ENCODE measurements at places on chromosomes 1 and 21.

- DNase-seq, result no peak
These were observed 42.5 kb downstream of the C1orf21 start for GRCh38 chr1:184429335-184429734.

DNA sequence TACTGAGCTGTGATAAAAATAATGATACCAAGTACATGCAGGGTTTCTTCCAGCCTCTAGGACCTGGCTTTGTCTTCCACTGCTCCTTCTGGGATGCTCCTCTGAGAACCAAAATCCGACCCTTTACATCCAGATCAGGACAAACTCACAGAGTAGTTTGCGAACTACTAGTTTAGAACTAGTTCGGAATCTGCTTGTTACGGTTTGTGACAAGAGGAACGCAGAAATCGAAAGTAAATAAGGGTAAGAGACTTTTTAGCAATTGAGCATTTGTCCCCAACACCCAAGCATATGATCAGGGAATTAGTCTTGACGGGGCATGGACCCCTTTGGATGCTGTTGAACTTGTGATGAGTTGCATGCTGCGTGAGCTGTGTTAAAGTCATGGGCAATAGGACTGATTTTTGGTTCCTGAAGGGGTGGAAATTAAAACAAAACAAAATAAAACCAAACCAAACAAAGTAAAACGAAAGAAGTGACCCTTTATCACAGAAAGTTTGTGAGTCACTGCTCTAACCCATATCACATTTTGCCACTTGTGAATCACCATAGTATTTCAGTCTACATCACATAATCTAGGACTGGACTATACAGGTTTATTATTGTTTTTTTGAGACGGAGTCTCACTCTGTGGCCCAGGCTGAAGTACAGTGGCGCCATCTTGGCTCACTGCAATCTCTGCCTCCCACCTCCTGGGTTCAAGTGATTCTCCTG is 35.7 kb upstream of the ERRFI1 start:
- DNase-seq, result no peak

- DNase-seq, result no peak
These were observed 16.2 kb upstream of the MYOG start for GRCh38 chr1:203101813-203102634.

DNA sequence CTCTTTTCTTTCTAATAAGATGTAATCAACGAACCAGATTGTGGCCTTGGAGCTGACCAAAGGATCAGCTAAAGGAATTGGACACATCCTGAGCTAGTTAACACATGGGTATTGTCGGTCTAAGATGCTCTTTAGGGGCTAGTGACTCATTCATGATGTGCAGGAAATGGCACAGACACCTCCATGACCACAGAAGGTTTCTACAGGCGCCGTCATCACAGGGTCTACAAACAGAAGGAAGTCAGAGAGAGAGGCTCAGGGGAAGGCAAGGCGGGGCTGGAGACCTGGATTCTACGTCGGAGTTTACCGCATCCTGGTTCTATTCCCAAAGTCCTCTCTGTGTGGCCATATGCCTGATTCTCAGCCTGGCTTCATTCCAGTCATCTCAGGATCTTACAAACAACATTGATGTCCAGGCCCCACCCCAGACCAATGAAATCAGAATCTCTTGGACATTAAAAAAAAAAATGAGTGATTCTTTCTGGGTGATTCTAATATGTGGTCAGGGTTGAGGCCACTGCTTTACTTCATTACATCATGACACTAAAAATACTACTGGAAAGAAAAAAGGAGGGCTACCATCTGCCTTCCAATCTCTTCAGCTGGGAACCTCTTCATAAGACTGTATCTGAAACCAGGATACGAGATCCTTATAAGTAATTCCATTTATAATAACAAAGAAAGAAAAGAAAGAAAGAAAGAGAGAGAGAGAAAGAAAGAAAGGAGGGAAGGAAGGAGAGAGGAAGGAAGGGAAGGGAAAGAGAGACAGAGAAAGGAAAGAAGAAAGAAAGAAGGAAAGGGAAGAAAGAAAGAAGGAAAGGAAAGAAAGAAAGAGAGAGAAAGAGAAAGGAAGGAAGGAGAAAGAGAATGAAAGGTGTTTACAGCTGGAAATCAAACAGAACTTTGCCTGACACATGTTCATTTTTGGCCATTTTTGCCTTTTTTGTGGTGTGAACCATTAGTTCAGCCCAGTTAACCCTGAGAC is 11.6 kb upstream of the KCNJ15 start:
- DNase-seq, result peak; percentile 40

DNA sequence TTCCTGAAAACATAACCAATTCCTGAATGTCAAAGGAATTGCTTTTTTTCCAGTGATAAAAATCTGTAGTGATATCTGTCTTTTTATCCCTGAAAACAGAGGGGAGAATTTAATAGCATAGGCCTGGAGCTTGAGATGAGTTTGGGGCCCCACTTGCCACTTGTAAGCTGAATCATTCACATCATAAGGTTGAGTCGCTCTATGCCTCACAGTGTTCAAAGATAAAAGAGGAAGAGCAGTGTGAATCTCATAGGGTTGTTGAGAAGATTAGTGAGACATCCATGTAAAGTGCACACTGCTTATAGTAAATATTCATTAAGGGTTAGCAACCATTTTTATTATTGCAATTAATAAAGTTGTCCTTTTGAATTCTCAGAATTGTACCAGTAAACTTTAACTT is 271.3 kb downstream of the DNM3 start:
- DNase-seq, result no peak

DNA sequence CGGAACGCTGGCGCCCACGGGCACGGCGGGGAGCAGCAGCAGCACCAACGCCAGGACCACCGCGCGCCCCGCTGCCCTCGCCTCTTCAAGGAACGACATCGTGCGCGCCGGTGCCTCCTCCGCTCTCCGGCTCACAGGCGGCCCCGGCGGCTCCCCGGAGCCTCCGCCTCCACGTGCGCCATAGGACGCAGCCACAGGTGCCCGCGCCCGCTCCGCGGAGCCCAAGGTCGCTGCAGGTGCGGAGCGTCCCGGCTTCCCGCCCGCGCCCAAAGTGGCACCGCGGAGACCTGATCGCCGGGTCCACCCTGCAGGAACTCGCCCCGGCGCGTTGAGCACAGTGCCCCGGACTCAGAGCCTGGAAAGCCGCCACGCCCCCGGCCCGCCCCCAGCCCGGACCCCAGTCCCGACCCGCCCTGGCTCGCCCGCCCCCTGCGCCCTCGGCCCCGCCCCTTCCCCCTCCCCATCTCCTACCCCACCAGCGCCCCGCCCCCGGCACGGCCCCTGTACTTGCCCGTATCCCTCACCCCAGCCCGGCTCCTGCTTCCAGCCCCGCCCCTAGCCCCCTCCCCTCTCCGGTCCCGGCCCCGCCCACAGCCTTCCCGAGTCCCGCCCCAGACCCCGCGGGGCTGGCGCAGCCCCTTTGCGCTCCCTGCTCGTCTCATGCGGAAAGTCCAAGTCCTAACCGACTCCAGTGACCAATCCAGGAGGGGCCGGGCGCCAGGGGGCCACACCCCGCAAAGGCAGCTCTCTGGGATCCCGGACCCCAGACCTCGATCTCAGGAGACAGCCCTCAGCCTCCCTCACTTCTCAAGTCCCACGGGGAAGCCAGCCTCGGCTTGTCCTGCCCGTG is at the start of gene MEGF6:
MEGF6 (minus strand) TSS at position 339 of the 850 bp plus-strand sequence; CDS start at position 99, 240 bp downstream.
- peak; percentile 65 for DNase-seq

DNA sequence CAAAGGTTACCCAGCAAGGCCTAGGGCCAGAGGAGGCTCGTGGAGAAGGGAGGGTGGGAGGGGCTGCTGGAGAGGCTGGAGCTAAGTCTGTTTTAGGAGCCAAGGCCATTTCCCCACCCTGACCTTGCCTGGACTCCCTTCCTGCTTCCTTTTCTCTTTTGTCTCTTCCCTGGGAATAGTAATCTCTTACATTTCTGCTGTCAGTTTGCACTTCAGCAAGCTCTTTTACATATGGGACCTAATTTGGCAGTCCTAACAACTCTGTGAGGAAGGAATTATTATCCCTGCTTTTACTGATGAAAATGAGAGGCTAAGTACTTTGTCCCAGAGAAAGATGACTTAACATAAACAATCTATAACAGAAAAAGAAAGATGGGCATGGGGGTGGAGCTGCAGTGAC is 13.8 kb downstream of the OPTC start:
- DNase-seq, result no peak

DNA sequence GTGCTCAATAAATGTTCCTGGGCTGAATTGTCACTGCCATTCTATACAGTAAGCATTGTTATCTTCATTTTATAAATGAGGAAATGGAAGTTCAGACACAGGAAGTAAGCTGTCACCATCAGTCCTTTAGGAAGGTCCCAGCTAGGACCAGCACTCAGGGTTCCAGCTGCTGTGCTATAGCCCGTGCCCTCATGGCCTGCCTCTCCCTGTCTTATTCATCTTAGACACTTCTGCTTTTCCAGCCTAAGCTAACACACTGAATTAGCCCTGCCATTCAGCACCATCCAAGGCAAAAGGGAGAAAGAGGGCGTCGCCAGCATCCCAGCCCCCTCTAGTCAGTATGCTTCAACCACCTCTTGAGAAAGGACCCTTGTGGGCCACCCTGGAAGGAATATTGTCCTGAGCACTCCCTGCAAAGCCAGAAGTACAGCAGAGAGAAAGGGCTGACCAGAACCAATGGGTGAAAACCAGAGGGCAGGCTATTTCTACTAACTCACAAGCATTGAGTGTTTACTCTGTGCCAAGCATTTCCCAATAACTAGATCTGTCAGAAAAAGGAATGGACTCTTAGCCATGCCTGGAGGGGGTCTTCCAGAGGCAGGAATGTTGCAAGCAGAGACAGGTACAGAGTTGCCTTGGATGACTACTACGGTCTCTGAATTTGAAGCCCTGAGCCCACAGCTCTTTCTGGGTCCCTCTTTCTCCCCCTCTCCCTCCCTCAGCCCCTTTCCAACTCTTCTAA is 77.9 kb upstream of the NFIA start:
- no peak for DNase-seq

GRCh38 chr1:192552760-192553191 is 22.8 kb upstream of the RGS1 start:
- DNase-seq, result no peak

- DNase-seq, result no peak
These were observed 45.6 kb downstream of the RHBG start for GRCh38 chr1:156414461-156415064.

GRCh38 chr1:66359815-66360214 is 174.1 kb upstream of the SGIP1 start:
- DNase-seq, result no peak

DNA sequence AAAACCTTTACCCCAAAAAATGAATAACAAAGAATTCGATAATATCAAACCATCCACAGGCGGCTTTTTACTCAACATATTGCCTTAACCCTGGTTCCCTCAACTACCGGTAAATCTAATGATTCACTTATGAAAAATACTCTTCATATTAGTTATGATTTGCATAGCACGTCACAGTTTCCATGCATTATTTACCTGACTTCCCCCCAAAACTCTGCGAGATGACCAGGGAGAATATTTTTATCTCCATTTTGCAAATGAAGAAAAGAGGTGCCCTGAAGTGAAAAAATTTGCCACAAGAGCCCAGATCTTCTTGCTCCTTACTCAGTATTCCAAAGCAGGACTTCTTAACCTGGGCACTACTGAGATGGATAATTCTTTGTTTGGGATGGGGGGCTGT is 2.9 kb downstream of the JAK1 start:
- no peak for DNase-seq

DNA sequence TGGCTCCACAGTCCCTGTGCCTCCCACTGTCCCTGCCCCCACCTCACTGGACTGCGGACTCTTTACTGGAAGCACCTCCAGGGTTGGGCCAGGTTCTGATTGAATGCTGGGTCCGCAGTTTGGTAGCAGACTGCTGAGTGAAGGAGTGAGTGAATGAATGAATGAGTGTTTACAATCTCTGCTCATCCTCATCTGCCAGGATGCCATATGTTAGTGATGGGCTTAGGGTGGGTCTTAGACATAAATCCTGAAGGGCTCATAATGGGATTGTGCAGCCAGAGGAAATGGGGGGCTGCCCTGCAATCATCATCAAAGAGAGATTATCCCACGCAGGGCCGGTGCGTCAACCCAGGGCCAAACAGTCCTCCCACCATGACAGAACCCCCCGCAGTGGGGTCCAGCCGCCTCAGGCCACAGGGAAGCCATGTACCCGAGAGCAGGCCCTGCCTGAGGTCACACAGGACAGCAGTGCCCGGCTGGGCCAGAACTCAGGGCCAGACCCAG is 26.1 kb downstream of the SLC1A7 start:
- no peak for DNase-seq

DNA sequence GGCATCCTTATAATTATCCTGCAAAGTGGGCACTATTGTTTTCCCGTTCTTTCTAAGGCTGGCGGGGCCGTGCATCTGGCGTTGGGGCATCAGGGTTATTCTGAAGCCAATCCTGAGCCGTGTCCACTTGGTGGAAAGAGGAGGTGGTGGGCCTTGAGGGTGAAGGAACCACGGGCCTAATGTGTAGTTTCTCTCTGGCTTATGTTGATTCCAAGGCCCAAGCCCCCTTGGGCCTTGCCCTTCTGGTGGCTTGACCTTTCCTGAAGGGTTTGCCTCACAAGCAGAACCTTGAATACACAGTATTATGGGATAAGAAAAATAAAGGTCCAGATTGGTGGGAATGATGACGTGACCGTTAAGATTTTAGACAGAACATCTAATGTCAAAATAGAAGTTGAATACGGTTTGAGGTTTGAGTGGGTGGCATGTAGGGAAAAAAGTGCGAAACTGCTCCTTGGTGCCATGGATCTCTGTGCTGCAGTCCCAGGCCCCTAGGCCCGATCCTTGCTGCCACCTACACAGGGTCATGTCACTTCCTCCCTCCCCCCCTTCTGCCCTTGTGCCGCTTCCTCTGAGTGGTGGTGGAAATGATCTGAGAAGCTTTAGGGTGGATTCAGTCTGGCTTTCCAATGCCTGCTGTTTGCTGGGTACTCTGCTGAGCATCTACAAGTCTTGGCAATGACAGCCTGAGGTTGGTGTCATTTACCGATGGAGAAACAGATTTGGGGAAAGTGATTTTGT is 90.5 kb downstream of the PRDM2 start:
- no peak for DNase-seq

- DNase-seq, result no peak
These were observed 31.9 kb downstream of the CFAP74 start for GRCh38 chr1:1971688-1972087.
